MM.1S (cell line): ENCODE measurements at places on chromosomes 6 and 20.

DNA sequence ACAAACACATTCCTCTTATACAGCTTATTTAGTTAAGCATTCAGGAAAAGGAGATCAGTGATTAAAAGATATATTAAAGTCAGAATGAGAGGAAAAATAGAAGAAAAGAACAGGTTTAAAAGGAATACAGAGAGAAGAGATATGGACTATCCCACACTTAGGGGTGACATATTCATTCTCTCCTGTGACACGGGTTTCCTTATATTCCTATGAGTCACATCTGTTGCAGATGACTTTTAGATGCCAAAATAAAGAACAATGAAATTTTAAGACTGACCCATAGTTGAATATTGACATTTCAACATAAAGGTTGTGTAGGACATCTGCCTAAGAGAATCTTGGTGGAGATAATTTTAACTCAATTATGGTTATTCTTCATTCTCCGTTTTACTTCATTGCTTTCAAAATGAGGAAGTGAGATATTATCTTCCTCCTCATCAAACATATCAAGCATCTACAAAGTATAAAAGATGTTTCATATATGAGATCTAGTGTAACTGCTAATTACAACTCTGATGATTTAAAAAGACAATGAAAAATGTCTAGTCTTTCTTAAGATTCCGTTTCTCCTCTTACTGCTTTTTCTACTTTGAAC, 1336.7 kb upstream of the CITED2 start:
- no peak for DNase-seq

- no peak for DNase-seq
Observed at GRCh38 chr6:142387997-142388815, 86.4 kb downstream of the ADGRG6 start.

DNA sequence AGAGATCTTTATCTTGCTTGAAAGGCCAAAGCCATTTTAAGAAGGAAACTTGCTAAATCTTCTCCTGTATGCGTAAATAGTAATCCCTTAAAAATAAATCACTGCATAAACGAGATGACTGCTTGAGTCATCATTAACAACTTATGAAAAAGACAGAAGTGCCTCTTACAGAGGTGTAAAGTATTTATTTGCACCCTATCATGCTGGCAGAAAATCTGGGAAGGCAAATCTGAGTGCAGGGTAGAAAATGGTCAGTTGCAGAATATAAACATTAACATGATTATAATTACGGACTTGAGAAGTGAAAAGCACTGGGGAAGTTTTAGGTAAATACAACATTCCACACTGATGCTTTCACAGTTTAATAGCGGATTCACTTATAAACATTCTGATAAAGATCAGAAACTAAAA, 67.5 kb upstream of the FBXO30 start:
- DNase-seq: no peak

GRCh38 chr20:43903953-43904826, 10.5 kb upstream of the TOX2 start:
- DNase-seq: no peak

- no peak for DNase-seq
Observed at GRCh38 chr20:4838526-4838925, 116.8 kb downstream of the PRND start.

DNA sequence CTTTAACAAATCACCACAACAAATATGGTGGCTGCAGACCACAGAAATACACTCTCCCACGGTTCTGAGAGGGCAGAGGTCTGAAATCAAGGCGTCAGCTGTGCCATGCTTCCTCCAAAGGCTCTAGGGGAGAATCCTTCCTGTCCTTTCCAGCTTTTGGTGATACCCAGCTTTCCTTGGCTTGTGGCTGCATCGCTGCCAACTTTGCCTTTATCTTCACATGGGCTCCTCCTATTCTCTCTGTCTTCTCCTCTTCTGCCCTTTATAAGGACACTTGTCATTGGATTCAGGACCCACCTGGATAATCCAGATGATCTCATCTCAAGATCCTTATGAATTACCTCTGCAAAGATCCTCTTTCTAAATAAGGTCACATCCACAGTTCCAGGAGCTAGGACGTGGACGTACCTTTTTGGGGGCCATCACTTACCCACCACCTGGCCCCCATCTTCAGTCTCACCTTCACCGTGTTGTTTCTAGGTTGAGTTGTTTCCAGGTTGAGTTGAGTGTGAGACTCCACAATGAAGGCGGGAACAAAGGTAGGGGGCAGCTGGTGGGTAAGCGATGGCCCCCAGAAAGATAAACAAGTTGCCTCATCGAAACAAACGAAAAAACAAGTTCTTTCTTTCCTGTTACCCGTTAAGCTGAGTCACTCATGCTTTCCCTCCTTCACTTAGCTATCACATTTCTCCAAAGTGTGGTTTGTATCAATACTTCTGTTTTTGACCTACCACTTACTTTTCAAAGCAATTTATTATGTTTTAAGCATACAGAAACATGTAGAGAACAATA, 68.9 kb upstream of the SLC22A16 start:
- no peak for DNase-seq
